ENCODE measurements at places on chromosomes 12 and 14. TPM values are rescaled to one million over a fixed set of nuclear protein-coding genes. Genes with fewer than 3 reads are reported as not detected.

HOXC10 gene
- not detected for polyA plus RNA-seq

SLC39A5 gene
- not detected for polyA plus RNA-seq

SELPLG gene
- polyA plus RNA-seq = 4.1 TPM

ZNF605 gene
- 2.2 TPM for polyA plus RNA-seq

DCN gene
- 145 TPM for polyA plus RNA-seq

DNAI7 gene
- 0.31 TPM for polyA plus RNA-seq

DNAJC22 gene
- 1.5 TPM for polyA plus RNA-seq

CELA1 gene
- polyA plus RNA-seq = not detected

COCH gene
- 1.2 TPM for polyA plus RNA-seq

BBOF1 gene
- polyA plus RNA-seq = 3.9 TPM

CHGA gene
- 134 TPM for polyA plus RNA-seq

SIX1 gene
- polyA plus RNA-seq = not detected

PRH2 gene
- not detected for polyA plus RNA-seq

MYH6 gene
- polyA plus RNA-seq = 1.4 TPM

LBHD2 gene
- polyA plus RNA-seq = not detected

GPR84 gene
- 0.46 TPM for polyA plus RNA-seq

REP15 gene
- polyA plus RNA-seq = 9.8 TPM

TMPRSS12 gene
- polyA plus RNA-seq = not detected

INF2 gene
- polyA plus RNA-seq = 90.3 TPM

ACACB gene
- 11.9 TPM for polyA plus RNA-seq

TMEM233 gene
- 0.10 TPM for polyA plus RNA-seq

DAO gene
- polyA plus RNA-seq = not detected

CMKLR1 gene
- polyA plus RNA-seq = 1.2 TPM

ISM2 gene
- polyA plus RNA-seq = 0.23 TPM

NEUROD4 gene
- not detected for polyA plus RNA-seq

FAM186B gene
- 0.25 TPM for polyA plus RNA-seq

ERBB3 gene
- polyA plus RNA-seq = 45.9 TPM

STAB2 gene
- polyA plus RNA-seq = 0.03 TPM

ALDH2 gene
- 134 TPM for polyA plus RNA-seq

MARK3 gene
- 61.8 TPM for polyA plus RNA-seq

PLD4 gene
- polyA plus RNA-seq = not detected

SDS gene
- 0.25 TPM for polyA plus RNA-seq

GLIPR1L1 gene
- not detected for polyA plus RNA-seq

SLC5A8 gene
- polyA plus RNA-seq = not detected

SMCO2 gene
- 1.2 TPM for polyA plus RNA-seq

RPL10L gene
- polyA plus RNA-seq = not detected

CCDC197 gene
- polyA plus RNA-seq = not detected

CPM gene
- 13.9 TPM for polyA plus RNA-seq

ESPL1 gene
- 13.1 TPM for polyA plus RNA-seq

GLIPR1L2 gene
- 0.78 TPM for polyA plus RNA-seq

IAPP gene
- not detected for polyA plus RNA-seq

GYS2 gene
- polyA plus RNA-seq = 0.33 TPM

PTPRO gene
- polyA plus RNA-seq = 0.35 TPM

CIT gene
- polyA plus RNA-seq = 2.8 TPM

ACSM4 gene
- not detected for polyA plus RNA-seq

COPS7A gene
- polyA plus RNA-seq = 45.2 TPM

LYZ gene
- 503 TPM for polyA plus RNA-seq

All from stomach (tissue), 19 donors.